Effector CD4-positive, alpha-beta T cell (primary cell): ENCODE measurements at places on chromosomes 11 and 22.
A peak's percentile ranks its signal among the peaks of the same experiment; 100 is the strongest.

- DNase-seq: peak; percentile 79
These were observed 43.0 kb upstream of the USP47 start for GRCh38 chr11:11798586-11799438.

DNA sequence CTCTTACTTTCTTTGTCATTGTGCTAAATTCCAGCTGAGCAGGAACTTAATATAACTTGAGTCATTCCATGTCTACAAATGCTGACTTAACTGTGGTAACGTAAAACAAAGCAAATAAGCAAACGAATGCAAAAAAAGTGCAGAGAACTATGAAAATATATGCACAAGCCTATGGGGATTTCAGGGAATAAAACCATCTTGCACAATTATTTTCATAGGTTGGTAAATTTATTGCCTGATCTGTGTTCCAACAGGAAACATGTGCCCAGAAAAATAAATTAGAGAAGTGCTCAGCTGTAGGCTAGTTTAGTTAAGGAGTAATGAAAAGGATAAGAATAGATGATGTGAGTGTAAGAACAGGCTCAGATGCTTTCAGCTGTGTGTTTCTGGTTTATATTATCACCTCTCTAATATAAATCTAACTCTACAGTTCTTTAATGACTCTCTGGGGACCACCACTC is 1169.3 kb downstream of the LRRC4C start:
- DNase-seq: no peak

DNA sequence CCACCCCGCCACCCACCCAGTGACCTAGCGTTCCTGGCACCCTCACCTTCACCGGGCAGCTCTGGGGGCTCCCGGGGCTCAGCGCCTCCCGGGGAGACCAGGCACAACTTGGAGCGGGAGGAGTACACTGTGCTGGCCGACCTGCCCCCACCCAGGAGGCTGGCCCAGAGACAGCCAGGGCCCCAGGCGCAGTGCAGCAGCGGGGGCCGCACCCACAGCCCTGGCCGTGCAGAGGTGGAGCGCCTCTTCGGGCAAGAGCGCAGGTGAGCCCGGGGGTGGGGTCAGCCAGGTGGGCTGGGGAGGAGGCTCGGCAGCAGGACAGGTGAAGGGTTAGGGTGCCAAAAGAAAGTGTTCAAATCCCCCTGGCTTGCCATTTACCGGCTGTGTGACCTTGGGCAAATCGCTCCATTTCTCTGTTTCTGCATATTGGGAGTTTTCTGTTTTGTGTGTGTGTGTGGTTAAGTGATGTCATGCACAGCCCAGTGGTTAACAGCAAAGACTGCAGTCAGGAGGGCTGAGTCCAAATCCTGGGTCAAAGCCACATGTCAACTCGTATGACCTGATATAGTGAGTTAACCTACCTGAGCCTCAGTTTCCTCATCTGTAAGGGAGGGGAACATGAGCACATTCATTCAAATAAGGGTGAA is 29.5 kb downstream of the TRIOBP start:
- no peak for DNase-seq

GRCh38 chr11:60378354-60378753 is at the start of gene MS4A7:
Gene MS4A7 (plus strand): TSS chr11:60378532. CDS start chr11:60383142, 4,610 bp downstream.
- DNase-seq: no peak

GRCh38 chr11:952406-953385 is 27.0 kb downstream of the AP2A2 start:
- DNase-seq: no peak

GRCh38 chr11:64341429-64341828 is 1.4 kb downstream of the CCDC88B start:
- no peak for DNase-seq

- no peak for DNase-seq
These were observed 16.7 kb downstream of the SSH3 start for GRCh38 chr11:67320011-67320410.

DNA sequence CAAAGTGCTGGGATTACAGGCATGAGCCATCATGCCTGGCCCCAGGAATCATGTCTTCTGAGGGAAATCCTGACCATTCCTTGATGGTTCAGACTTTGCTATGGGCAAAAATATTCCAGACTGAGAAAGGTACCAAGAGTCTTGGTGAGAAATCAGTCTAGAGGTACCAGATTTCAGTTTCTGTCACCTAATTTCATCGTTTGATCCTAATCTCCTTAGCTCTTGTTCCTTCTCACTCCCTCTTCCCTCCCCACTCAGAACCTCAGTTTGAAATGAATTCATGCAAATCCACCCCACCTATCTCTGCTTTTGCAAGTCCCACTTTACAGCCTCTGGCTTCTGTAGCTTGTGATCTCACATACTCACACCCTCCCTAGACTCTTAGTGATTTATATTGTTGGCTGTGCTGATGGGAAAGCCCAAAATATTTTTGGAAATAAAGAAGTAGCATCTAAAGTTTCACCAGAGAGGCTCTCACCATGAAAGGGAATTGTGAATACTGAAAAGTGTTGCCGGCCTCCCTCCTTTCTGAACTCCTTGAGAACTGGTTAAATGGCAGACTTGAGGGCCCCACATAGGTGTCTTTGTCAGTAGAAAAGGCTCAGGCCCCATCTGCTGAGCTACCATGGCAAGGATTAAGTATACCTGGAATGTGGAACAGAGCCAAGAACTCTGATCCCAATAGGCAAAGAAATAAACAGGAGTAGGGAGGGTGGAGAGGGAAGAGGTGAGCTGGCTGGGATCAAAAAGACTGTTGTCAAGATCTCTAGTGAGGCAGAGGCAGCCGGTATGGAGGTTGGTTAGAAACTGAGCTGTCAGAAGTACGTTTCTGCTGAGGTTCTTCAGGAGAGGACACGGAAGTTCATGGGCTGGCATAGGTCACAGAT is 190.5 kb upstream of the MTMR2 start:
- DNase-seq: no peak

- no peak for DNase-seq
These were observed 59.6 kb upstream of the PPARA start for GRCh38 chr22:46090631-46091201.

DNA sequence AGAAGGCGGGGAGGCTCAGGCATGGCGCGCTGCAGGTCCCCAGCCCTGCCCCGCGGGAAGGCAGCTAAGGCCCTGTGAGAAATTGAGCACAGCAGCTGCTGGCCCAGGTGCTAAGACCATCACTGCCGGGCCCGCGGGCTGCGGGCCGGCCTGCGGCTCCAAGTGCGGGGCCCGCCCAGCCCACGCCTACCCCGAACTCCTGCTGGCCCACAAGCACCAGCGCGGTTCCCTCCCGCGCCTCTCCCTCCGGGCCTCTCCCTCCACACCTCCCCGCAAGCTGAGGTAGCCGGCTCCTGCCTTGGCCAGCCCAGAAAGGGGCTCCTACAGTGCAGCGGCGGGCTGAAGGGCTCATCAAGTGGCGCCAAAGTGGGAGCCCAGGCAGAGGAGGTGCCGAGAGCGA is 4.6 kb upstream of the RDX start:
- DNase-seq: no peak

- no peak for DNase-seq
These were observed 188.4 kb downstream of the ADAMTS15 start for GRCh38 chr11:130636722-130637464.

- no peak for DNase-seq
These were observed 62.7 kb upstream of the LMO1 start for GRCh38 chr11:8326337-8326736.

GRCh38 chr11:82811369-82811768 is 77.7 kb upstream of the FAM181B start:
- DNase-seq: no peak

- no peak for DNase-seq
These were observed 23.6 kb downstream of the EIF4G2 start for GRCh38 chr11:10785146-10785474.

GRCh38 chr22:20131597-20131858 is at the start of gene ZDHHC8:
Gene ZDHHC8 (plus strand): TSS chr22:20131804. CDS start chr22:20131948, 144 bp downstream.
- peak; percentile 27 for DNase-seq

DNA sequence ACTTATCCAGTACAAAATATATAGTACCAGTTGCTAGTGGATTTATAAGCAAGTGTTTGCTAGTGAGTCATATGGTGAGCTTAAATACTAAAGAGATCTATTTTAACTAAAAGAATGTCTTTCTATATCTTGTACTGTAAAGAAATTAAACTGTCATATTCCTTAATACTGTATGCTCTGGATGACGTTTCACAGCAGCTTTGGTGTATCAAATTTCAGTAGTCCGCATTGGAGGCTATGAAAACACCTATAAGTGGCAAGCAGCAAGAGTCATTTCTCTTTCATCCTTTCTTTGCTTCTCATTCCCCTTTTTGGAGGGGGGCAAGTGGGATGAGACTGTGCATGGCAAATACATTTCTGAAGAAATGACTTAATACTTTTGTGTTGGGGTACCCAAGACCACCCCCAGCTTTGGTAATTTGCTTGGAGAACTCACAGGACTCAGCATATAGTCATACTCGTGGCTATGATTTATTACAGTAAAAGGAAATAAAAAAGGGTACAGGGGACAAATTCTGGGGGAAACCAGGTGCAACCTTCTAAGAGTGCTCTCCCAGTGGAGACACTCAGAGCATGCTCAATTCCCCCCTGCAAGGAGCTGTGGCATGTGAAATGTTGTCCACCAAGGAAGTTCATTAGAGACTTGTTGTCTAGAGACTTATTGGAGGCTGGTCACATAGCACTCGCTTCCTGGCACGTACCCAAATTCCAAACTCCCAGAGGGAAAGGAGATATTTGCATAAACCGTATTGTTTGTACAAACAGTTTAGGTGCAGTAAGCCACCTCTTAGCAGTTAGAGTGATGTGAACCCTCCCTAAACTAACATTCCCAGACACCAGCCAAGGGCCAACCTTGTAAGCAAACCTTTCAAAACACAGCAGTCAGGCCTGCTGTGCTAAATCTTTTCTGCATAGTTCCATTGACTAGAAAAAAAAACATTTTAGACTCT is 210.8 kb downstream of the PGR start:
- no peak for DNase-seq

GRCh38 chr22:22345781-22346180 is 101.2 kb downstream of the VPREB1 start:
- DNase-seq: no peak

DNA sequence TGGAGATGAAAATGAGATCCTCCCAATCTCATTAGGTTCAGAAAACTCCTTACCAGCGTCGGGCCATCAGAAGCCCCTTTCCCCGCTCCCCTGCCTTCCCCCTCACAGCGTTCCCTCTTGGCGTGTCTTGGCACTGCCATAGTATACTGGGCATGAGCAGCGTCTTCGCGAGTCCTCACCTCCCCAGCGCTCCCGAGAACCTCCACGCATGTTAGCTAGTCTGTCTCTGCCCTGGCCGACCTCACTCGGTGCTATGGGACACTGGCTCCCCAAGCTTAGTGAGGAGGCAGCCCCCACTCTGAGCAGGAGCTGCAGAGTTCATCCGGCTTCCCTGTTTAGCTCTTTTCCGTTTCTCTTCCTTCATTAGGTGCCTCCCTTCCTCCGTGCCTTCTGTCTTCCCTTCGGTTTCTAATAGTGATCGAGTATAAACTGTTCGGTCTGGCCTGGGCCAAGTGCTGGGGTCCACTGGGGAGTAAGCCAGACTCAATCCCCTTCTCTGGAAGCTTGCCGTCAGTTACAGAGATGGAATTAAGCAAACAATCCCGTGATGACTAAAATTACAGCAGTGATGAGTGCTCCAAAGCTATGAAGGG is 63.8 kb upstream of the OPCML start:
- DNase-seq: no peak

DNA sequence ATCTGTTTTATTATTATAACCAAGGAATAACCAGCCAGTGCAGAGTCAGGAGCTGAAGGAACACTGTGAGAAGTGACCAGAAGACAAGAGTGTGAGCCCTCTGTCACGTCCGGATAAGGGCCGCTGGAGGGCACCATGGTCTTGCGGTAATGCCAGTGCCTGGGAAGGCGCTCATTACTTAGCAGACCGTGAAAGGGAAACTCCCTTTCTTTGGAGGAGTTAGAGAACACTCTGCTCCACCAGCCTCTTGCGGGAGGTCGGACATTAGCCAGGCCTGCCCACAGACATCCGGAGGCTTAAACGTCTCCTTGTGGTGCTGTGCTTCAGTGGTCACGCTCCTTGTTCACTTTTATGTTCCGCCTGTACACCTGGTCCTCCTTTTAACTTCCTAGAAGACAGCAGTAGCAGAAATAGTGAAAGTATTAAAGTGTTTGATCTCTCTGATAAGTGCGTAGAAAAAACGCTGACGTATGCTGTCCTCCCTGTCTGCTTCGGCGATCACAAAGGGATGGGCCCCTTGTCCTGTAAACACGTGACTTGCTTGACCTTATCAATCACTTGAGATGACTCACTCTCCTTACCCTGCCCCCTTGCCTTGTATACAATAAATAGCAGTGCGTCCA is 120.6 kb upstream of the LMO1 start:
- no peak for DNase-seq

DNA sequence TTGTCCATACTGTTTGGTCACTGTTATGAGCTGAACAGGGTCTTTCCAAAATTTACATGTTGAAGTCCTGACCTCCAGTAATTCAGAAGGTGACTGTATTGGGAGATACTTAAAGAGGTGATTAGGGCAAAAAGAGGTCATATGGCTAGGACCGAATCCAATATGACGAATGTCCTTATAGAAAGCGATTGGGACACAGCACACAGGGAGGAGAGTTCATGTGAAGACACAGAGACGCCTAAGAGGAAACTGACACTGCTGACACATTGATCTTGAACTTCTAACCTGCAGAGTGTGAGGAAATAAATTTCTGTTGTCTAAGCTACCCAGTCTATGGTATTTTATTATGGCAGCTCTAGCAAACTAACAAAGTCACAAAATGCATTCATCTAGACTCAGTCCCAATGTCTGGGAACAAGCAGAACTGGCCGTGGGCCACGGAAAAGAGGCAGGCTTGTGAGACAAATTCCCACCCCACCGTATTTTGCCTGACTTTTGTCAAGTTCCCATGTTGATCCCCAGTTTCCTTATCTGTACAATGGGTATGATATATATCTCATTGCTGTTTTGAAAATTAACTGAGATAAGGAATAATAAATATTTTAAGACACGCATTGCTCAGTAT is 295.0 kb downstream of the NTM start:
- no peak for DNase-seq

GRCh38 chr11:2987881-2988861 is 4.0 kb downstream of the NAP1L4 start:
- DNase-seq: peak; percentile 14

DNA sequence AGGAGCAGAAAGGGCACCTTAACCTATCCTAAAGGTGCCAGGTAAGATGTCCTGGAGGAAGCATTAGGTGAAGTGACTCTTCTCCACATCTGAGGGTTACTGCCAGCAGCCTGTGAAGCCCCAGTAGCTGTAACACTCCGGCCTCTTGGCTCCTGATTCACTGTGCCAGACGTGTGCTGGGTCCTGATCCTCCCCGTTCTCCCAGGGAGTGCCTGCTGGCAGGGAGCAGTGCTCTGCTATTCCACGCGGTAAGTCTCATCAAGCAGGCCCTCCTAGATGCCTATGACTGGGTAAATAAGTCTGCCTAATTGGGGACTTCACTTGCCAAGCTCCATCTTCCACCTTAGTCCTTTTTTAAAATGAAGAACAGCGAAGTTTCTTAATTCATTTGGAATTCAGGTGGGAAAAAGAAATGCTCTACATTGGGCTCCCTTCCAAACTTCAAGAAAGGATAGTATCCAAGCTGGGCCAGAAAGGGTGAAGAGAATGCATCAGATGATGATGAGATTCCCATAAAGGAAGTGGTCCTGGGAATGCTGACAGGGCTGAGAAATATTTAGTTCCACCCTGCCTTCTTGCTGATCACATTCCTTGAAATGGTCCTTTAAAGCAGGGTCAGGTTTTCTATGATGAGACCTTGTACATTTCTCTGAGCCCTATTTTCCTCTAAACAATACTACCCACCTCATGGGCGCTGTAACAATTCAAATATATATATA is 188.0 kb downstream of the MAML2 start:
- DNase-seq: no peak
